ENCODE measurements at places on chromosomes 11 and 22.

GRCh38 chr11:64124147-64124546 lies 41.8 kb downstream of the MACROD1 start:
- DNase-seq = no peak

- no peak for DNase-seq
Observed at GRCh38 chr11:122038543-122038942, 77.5 kb downstream of the BLID start.

DNA sequence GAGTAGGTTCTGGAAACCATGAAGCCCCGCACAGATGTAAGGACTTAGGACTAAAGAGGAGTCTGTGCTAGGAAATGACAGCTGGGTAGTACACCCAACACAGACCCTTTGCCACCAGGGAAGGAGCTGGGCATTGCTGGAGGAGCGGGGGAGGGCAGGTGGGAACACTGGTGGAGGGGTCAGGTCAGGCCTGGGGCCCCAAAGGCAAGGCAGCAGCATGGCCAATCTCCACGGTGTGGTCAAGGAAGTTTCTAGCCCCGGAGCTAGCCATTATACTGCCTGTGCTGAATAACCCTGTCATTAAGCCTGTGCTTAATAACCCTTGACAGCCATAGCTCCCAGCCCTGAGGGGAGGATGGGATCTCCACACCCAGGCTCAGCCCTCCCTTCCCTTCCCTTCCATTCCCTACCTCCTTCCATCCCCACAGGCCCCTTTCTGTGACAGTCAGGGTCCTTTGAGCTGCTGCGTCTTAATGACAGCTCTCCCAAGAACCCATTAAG lies 2.1 kb downstream of the TMPRSS4 start:
- no peak for DNase-seq

DNA sequence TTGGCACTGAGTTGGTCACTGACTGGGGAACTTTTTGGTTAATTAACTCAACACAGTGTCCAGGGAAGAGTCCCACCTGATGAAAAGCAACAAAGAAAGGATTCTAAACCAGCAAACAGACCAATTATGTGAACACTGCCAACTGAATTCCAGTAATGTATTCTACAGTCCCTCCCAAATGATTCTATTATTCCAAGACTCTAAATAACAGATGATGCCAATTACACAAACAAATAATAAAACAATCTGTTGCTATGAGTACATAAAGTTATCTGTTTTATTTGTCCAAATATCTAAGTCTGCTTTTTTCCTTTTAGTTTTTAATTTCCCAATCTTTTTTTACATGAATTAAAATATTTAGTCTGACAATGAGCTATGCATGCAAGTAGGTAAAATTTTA lies 98.3 kb upstream of the TP53AIP1 start:
- peak; percentile 4 for DNase-seq

GRCh38 chr11:62680825-62681240 lies 2.0 kb upstream of the UBXN1 start:
- DNase-seq = peak; percentile 29

DNA sequence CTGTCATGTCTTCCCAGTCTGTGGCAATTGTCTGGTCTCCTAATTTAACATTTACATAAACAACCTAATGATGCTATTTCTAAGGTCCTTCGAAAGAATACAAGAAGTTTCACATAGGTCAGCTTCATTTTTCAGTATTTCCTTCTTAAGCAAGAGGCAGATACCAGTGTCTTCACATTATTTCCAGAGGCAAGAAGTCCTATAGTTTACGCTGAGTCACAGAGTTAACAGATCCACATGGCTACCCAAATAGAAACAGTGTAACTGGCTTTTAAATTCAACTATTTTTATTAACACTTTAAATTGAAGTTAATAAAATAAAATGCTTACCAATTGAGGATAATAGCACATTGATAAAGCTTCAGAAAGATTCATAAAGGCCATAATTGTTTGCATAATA lies 10.9 kb downstream of the PRRG4 start:
- no peak for DNase-seq

DNA sequence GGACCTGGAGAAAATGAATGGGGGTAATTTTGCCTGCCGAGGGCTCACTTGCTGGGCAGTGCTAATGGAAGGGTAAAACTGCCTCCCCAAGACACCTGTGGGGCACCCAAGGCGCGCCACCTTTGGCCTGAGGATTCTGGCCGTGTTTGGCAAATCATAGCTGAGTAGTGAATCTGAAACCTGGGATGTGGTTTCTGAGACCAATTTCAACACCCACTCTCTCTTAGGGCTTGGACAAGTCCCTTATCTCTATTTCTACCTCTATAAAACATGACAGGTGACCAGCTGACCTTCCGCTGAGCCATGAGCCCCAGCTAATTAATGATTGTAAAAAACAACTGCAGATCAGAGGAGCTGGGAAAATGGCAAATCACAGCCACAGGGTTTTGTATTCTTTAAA lies 1.5 kb upstream of the PACSIN3 start:
- no peak for DNase-seq

- peak; percentile 66 for DNase-seq
Observed at GRCh38 chr22:46043816-46044620, 67.1 kb upstream of the WNT7B start.

DNA sequence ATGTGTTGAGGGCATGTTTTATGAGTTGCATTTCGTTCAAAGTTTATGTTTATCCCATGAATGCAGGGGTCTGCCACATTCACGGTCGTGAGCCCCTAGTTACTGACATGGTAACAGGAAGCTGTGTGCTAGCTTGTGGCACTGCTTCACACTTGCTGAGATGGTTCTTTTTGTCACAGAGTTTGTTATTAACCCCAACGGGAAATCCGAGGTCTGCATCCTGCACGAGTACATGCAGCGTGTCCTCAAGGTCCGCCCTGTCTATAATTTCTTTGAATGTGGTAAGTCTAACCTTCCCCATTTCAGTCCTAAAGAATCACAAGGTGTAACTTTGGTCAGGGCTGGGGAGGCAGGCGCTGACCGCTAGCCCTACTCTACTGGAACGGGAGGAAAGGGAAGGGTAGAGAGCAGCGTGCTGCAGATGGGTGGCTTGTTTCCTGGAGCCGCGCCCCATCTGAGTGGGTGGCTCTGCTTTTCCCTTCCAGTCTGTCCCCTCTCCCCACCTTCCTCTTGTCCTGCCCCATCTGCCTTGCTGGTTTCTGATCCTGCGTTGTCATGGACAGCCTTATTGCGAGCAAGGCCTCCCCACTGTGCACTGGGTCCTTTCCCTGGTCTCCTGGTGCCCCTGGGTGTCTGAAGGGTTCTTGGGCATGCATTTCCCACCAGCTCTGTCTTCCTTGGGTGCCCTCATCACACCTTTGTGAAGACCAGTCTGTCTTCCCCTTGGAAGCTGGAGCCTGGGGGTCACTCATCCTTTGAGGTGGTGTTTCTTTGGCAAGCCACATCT lies 11.8 kb downstream of the DGCR8 start:
- DNase-seq = no peak

DNA sequence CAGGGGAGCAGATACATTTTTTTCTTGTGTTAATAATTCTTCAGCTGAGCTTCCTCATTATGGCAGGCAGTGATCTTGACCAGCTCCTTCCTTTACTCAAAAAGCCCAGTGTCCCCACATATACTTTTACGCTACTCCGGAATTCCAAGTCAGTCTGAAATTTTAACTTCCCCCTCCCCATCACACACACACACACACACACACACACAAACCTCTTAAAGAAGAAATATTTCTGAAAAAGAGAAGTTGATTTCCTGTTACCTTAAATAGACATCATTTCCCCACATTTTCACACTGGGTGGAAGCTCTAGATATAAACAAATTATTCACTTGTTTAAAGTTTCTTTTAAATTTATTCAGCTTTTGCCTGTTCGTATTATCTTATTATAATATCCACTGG lies 113.9 kb downstream of the DBX1 start:
- DNase-seq = no peak

- no peak for DNase-seq
Observed at GRCh38 chr11:44760917-44761550, 34.3 kb downstream of the TSPAN18 start.

GRCh38 chr11:93194673-93195291 lies 3.0 kb downstream of the SLC36A4 start:
- DNase-seq = no peak

DNA sequence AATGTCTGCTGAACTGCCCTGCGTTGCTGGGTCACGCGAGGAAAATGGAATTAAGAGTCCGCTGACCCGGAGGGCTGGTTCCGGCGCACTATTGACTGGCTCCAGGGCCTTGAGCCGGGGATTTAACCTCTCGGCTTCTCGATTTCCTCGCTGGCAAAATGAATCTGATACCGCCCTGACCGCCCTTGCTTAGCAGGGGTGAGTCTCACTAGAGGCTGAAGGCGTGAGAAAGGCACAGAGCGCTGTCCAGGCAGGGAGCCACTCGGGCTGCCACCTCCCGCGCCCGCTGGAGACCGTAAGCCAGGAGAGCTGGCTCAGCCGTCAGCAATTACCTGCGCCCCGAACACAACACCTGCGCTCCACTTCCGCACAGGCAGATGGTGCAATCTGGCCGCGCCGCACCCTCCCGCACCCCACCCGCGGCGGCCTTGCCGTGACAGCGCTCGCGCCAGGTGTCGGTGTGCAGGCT lies 65.6 kb downstream of the BUD13 start:
- DNase-seq = peak; percentile 95

- no peak for DNase-seq
Observed at GRCh38 chr11:30260813-30261212, 30.0 kb downstream of the FSHB start.

DNA sequence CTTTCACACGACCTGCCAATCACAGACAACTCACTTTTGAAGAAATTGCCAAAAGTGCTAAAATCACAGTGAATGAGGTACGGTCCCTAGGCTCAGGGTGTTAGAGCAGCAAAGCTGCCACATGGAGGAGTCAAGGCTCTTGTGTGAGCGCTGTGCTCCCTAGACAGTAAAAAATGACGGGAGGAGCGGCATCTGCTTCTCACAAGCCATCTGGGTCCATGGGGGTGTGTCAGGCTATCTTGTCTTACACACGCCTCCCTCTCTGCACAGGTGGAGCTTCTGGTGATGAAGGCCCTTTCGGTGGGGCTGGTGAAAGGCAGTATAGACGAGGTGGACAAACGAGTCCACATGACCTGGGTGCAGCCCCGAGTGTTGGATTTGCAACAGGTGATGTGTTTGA lies 14.8 kb downstream of the PSMD13 start:
- no peak for DNase-seq

DNA sequence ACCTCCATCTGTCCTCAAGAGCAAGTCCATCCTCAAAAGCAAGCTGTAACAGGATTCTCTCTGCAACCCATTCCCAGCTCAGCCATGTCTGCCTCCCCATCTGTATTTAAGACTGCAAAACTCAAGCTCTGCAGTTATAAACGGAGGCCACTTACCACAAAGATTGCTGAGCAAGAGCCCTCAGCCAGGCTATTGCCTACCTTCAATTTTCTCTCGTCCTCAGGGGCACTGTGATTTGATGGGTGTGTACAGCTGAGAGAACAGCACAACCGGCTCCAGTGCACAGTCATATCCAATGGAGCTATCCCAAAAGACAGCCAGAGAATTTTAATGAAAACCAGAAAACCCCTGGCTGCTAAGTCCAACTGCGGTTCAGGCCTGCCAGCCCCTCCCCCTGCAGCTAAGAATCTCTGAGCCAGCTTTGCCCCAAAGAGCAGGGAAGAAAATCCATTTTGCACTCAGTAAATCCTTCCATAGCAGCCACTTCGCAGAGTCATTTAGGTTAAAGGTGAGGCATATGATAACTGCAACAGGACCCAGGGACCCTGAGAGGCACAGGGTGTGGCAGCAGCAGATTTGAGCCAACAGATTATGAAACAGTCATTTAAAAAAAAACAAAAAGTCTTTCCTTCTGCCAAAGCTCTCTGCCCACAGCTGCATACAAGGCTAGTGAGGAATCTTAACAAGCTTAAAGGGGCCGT lies 37.6 kb downstream of the RAB30 start:
- no peak for DNase-seq

DNA sequence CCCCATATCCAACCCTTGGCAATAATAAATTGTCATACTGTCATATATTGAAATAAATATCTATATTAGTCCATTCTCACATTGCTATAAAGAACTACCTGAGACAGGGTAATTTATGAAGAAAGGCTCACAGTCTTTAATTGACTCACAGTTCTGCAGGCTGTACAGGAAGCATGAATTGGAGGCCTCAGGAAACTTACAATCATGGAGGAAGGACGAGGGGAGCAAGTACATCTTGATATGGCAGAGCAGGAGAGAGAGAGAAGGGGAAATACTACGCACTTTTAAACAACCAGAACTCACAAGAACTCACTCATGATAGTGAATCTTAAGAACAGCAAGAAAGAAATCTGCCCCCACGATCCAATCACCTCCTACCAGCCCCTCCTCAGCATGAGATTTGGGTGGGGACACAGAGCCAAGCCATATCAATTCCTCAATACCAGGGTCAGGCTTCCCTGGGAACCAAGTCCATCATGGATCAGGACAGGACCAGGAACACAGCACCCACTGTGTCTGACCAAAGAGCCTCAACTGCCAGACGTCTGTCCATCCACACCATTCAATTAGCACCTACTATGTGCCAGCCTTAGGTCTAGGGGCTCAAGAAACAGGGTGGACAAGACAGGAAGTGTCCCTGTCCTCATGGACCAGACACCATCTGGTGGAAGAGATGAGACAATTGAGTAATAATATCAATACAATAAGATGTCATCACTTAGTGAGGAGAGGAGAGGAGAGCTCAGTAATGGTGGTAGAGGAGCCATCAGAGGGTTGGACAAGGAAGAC lies 56.9 kb upstream of the TOP3B start:
- no peak for DNase-seq

GRCh38 chr11:72561856-72562255 lies 112.4 kb downstream of the PDE2A start:
- DNase-seq = no peak

GRCh38 chr11:121095561-121095960 lies 5.5 kb upstream of the TECTA start:
- no peak for DNase-seq

DNA sequence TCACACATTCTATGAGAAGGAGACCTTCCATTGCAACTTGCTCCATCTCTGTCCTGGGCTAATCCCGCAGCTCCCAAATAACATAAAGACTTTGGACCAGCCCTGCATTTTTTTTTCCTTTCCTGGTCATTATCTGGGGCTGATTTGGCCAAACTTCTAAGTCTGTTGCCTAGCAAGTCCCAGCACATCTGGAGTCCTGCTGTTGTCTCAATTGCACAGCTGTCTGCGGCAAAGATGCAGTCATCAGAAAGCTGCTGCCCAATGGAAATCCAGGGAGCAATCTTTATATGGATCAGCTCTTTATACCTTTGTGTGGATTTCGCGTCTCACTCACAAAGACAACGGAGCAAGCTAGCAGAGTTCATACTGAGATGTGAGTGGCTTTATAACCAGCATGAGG lies 105.9 kb downstream of the NXPE2 start:
- no peak for DNase-seq

- no peak for DNase-seq
Observed at GRCh38 chr11:82811369-82811768, 77.7 kb upstream of the FAM181B start.

- DNase-seq = no peak
Observed at GRCh38 chr11:58957922-58958321, 18.6 kb downstream of the GLYATL1 start.

- DNase-seq = no peak
Observed at GRCh38 chr11:3853899-3854659, 1.4 kb upstream of the STIM1 start.
